Choroid plexus epithelial cell (primary cell): ENCODE measurements at places on chromosomes 4 and X.

- DNase-seq: peak; percentile 79
Observed at GRCh38 chrX:41692162-41692749, 3.5 kb downstream of the GPR34 start.

DNA sequence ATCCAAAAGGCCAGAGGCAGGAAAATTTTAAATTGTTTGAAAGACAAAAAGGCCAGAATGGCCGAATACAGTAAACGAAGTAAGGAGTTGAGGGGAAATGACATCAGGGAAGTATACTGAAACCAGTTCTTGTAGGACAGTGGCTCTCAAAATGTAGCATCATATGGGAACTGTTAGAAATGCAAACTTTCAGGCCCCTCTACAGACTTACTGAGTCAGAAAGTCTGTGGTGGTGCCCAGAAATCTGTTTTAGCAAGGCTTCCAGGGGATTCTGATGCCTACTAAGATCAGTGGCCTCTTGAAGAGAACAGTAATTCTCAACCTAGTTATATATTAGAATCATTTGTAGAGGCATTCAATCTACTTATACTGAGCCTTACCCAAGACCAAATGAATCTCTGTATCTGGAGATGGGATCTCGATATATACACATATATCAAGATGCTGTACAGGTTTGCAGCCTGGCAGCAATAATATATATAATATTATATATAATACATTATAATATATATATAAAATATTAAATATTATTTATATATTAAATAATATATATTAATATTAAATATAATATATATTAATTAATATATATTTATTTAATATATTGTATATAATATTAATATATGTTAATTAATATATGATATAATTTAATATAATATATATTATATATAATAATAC lies 39.7 kb downstream of the ADAMTS3 start:
- DNase-seq: no peak

GRCh38 chr4:166366012-166366411 lies 493.0 kb downstream of the TLL1 start:
- DNase-seq: no peak

- peak; percentile 96 for DNase-seq
Observed at GRCh38 chr4:16626945-16627344, 271.5 kb downstream of the LDB2 start.

GRCh38 chr4:110586131-110586850 lies 36.6 kb downstream of the PITX2 start:
- DNase-seq: peak; percentile 87

- DNase-seq: no peak
Observed at GRCh38 chr4:74309223-74309622, 953 bp downstream of the EPGN start.

- no peak for DNase-seq
Observed at GRCh38 chrX:131081772-131082740, 23.9 kb downstream of the ARHGAP36 start.

DNA sequence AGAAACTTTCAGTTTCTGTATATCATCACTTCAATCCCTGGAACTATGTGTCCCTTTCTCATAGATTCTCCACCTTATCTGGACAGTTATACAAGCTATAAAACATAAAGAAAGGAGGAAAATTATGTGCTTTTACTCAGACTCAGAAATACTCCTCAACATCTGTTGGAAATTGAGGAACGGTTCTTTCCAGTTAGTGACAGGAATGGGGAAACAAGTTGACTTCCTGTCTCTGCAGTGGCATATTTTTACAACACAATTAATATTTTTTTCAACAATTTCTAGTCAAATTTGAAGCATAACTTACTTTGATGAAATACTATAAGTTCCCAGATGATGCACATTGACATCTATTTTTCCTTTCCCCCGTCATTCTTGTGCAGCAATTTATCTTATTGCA lies 27.9 kb downstream of the ABHD18 start:
- DNase-seq: no peak

DNA sequence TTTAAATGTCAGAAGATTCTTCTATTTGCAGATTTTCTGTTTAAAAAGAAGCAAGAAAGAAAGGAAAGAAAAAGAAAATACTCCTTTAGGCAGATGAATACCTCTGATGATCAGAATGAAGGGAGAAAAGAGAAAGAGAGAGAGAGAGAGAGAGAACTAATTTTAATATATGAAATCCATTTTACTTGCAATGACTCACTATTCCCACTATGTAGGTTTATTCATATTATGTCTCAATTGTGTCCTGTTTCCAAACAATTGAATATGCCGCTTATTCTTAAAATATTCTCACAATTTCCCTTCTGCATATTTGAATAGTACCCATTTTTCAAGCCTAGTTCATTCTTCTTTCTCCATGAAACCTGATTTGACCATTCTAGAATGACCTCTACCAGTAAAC lies 11.7 kb downstream of the MEPE start:
- DNase-seq: peak; percentile 29

GRCh38 chr4:148800940-148801339 lies 358.7 kb upstream of the NR3C2 start:
- peak; percentile 44 for DNase-seq

DNA sequence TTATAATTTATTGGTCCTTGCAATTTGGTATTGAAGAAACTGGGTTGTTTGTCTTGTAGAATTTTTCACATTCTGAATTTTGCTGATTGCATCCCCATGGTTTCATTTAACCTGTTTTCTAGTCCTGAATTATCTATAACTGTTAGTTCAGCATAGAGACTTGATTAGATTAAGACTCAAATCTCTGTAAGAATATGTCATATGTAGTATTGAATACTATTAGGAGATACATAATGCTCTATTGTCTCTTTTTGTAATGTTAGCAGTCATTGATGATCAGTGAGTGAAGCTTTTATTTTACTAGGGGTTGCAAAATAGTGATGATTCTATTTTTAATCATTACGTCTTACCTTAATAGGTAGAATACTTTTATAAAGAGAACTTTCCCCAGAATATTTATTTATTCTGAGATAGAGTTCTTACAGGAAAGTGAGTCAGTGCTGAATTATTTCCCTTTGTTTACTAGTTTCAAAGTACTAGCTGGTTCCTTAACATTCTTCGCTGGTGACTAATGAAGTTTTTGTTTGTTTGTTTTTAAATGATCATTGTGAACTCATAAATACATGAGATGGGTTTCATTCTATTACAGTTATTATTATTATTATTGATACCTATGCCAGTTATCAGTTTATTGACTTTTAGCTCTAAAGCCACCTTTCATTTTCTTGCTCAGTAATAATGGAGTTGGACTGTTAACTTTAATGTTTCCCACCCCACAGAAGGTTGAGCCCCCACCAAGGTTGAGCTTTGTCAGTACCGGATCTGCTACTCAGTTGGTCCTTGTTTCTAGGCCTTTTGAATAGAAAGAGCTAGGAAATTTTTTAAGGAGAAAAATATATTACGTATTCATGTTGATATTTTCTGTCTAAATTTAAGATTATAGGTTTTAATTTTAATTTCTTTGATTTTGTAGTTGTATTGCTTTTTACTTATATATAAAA lies 102.3 kb downstream of the LARP1B start:
- DNase-seq: peak; percentile 88

- DNase-seq: no peak
Observed at GRCh38 chrX:103510031-103510430, 9.3 kb downstream of the RAB40A start.

DNA sequence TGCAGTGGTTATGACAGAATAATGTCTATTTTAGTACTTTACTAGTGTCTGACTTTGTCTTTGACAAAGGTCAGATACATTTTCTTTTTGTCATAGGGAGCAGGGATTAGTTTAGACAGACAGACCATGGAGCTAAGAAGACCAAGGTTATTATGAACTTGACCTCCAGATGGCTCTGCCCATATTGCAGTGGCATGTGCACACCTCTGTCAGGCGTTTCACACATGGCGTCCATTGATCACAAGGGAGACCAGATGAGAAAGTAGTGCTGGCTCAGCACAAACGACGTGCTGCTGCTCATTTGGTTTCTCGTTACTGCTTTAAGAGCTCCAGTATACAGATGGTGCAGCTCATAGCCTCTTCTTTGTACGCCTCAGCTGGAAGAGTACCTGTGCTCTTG lies 56.3 kb upstream of the HPSE start:
- DNase-seq: no peak

DNA sequence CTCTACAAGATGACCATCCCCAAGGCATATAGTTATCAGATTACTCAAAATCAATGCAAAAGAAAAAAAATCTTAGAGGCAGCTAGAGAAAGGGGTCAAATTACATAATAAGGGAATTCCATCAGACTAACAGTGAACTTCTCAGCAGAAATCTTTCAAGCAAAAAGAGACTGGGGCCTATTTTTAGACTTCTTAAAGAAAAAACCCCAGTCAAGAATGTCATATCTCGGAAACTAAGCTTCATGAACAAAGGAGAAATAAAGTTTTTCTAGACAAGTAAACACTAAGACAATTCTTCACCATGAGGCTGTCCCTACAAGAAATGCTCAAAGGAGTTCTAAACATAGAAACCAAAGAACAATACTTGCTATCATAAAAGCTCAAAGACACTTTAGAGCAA lies 51.7 kb downstream of the RAB28 start:
- peak; percentile 66 for DNase-seq

GRCh38 chr4:134691915-134692314 lies 490.3 kb upstream of the PABPC4L start:
- no peak for DNase-seq

- DNase-seq: no peak
Observed at GRCh38 chrX:73818200-73819116, 255.5 kb downstream of the CHIC1 start.

DNA sequence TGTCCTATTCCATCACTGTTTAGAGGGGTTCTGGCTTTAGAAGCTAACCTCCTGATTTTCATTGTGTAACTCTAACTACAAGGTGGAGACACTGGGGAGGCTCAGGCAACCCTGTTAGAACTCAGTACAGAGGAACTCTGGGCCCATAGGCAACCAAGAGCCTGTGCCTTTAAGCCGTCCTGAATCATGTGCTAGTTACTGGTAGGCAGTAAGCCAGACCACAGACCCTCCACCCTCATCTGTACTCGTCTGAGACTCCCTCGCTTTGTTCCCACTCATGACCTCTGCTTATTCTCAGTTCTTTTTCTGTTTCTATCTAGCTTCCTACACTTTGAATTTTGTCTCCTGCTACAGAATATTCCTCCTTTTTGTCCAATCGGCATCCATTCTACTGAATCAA lies 31.4 kb downstream of the TBC1D1 start:
- peak; percentile 55 for DNase-seq

DNA sequence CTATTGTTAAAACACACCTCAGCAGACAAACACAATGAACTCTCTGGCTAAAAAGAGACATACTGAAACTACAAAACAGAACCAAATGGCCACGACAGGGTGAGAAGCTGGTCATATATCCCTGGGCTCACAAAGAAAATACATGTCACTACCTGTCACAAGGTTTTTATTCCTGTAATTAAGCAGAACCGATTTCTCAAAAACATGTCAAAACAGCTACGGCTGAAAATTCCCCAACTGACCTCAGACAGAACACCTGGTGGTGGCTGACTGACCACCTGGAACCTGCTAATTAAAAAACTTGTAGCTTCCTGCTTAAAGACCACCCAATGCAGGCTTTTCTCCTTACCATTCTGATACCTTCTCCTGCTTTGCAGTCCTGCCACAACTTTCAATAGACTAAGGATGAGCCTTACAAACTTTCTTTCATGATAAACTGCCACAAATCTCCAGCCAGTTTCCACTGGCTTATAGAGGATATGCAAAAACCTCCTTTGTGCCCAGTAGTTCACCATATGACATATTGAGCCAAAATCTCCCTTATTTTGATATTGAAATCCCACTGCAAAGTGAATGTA lies 571.9 kb downstream of the SPOCK3 start:
- no peak for DNase-seq

DNA sequence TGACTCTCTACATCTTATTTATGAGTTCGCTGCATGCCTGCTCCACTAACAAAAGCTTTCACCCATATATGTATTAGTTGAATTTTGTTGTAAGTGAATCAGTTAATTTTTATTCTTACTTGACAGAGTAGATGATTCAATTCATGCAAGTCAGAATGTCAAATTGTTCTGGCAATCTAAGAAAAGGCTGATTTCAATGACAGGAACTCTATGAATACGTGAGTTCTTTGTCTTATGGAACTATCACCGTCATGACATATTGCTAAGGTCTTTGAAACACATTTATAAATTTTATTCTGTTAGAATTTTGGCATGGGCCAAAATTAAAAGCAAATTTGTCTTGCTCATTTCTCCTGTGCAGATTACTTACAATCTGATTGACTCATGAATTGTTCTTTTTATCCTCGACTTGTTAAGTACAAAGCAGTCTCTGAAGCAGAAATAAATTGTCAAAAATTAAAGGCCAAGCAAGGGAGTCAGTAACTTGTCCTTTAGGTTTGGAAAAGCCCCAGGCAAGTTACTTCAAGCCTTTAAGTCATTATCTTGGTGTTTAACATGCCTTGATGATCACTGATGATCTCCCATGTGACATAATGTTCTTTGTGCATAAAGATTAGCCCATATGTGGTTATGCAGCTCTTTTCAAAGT lies 89.0 kb upstream of the GC start:
- no peak for DNase-seq

GRCh38 chr4:13348216-13348615 lies 135.9 kb downstream of the RAB28 start:
- no peak for DNase-seq
